Dorsolateral prefrontal cortex (tissue), 122 donors: ENCODE measurements at places on chromosomes 11 and 22. TPM values are rescaled to one million over a fixed set of nuclear protein-coding genes. Genes with fewer than 3 reads are reported as not detected.

The USH1C gene
- total RNA-seq: 17.6 TPM

The MS4A12 gene
- total RNA-seq: not detected

The LSP1 gene
- 2.5 TPM for total RNA-seq

The OR2D2 gene
- 1.9 TPM for total RNA-seq

The HYLS1 gene
- 8.8 TPM for total RNA-seq

The OR10G8 gene
- total RNA-seq: not detected

The TNNI2 gene
- not detected for total RNA-seq

The SYNGR1 gene
- 296 TPM for total RNA-seq

The OR51E2 gene
- total RNA-seq: 0.61 TPM

The CNTN5 gene
- 28.7 TPM for total RNA-seq

The KRTAP5-1 gene
- not detected for total RNA-seq

The RFPL1 gene
- total RNA-seq: not detected

The HPS5 gene
- total RNA-seq: 21.1 TPM

The CHRDL2 gene
- not detected for total RNA-seq

The CDC42EP2 gene
- 17.6 TPM for total RNA-seq

The LTO1 gene
- total RNA-seq: 71.0 TPM

The CDC42EP1 gene
- 40.4 TPM for total RNA-seq

The TP53I11 gene
- 22.4 TPM for total RNA-seq

The BATF2 gene
- 4.7 TPM for total RNA-seq

The PGR gene
- 0.32 TPM for total RNA-seq

The RAB38 gene
- total RNA-seq: 0.69 TPM

The PTGDR2 gene
- 4.0 TPM for total RNA-seq

The LARGE1 gene
- total RNA-seq: 104 TPM

The GSTT2B gene
- total RNA-seq: 9.1 TPM

The TBX10 gene
- 0.60 TPM for total RNA-seq

The OR10D3 gene
- not detected for total RNA-seq

The ACR gene
- total RNA-seq: 1.6 TPM

The RFPL2 gene
- total RNA-seq: 9.8 TPM

The ANO1 gene
- total RNA-seq: 2.3 TPM

The FIBIN gene
- 10.7 TPM for total RNA-seq

The OR4A16 gene
- total RNA-seq: not detected

The RIMBP3C gene
- total RNA-seq: 0.47 TPM

The PGA5 gene
- total RNA-seq: not detected

The GRAP2 gene
- total RNA-seq: 0.57 TPM

The CD44 gene
- total RNA-seq: 72.2 TPM

The FZD4 gene
- 12.0 TPM for total RNA-seq

The TTC28 gene
- 34.6 TPM for total RNA-seq

The HOATZ gene
- not detected for total RNA-seq

The PHLDA2 gene
- 2.8 TPM for total RNA-seq

The DNAJC24 gene
- 20.9 TPM for total RNA-seq

The SYCE3 gene
- not detected for total RNA-seq

The MIEF1 gene
- 32.8 TPM for total RNA-seq

The APOL4 gene
- 1.1 TPM for total RNA-seq

The RFPL3 gene
- total RNA-seq: 2.0 TPM

The TIMP3 gene
- 63.3 TPM for total RNA-seq

The MS4A4E gene
- 3.1 TPM for total RNA-seq

The CWF19L2 gene
- total RNA-seq: 27.0 TPM

The ELF5 gene
- total RNA-seq: not detected
